ENCODE measurements at places on chromosomes 3 and 15. TPM values are rescaled to one million over a fixed set of nuclear protein-coding genes. Genes with fewer than 3 reads are reported as not detected.
A peak's percentile ranks its signal among the peaks of the same experiment; 100 is the strongest.

The ABHD6 gene
- total RNA-seq = 14.7 TPM

The HGD gene
- not detected for total RNA-seq

The HCLS1 gene
- total RNA-seq = 51.4 TPM

The PFN2 gene
- total RNA-seq = 37.5 TPM

The NEK10 gene
- total RNA-seq = 16.6 TPM

The KNG1 gene
- total RNA-seq = not detected

The TM6SF1 gene
- total RNA-seq = 6.4 TPM

The STARD5 gene
- 6.4 TPM for total RNA-seq

The ACTC1 gene
- 0.36 TPM for total RNA-seq

DNA sequence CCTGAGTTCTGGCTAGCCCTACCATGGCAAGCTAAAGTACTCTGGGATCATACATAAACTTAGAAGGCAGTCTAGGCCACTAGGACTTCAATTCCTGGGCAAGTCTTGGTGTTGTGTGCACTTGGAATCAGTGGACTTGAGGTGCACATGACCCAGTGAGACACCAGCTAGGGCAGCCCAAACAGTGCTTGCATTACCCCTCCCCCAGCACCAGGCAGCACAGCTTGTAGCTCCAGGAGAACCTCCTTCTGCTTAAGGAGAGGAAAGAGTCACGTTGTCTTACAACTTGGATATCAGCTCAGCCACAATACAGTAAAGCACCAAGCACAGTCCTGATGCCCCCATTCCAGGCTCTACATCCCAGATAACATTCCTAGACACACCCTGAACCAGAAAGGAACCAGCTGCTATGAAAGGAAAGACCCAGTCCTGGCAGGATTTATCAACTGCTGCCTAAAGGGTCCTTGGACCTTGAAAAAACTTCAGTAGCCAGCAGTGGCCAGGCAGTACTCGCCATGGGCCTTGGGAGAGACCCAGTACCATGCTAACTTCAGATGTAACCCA is 57.2 kb downstream of the MYO9A start:
- no peak for DNase-seq
- peaks cover 26% of the 10 kb centered on the region for H3K4me1 ChIP-seq
- no peak overlapping the region for H3K4me3 ChIP-seq
- H3K36me3 ChIP-seq = no peaks in the 10 kb centered on the region
- no peak overlapping the region for H3K27ac ChIP-seq

DNA sequence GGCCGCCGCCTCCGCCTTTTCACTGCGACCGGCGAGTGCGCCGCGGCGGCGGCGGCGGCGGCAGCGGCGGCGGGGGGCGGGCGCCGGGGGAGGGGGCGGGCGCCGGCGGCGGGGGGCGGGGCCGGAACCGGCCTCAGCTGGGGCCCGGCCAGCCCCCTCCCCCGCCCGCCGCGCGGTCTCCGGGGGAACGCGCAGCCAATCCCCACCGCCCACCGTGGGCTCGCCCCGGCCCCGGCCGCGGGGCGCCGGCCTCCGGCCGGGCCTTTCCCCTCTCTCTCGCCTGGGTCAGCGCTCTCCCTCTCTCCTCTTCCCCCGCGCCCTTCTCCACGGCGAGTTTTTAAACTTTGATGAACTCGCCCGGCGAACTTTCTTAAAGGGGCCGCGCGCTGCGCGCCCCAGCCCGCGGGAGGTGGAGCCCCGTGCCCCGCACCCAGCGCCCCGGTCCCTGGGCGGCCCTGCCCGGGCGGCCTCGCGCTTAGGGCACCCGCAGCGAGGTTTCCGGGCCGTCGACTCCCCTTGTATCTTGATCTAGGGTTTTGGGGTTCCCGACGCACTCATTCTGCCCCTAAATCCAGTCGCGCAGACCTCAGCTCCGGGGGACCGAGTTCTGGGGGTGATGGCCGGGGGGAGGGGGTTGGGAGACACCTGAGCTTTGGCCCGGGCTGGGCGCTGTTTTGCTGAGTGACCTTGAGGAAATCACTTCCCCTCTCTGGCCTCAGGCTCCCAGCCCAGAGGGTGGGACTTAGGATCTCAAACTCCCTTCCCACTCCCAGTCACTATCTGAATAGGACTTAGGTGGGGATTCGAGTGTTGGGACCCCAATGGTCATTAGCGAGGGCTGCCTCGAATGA is at the start of gene RBPMS2:
Gene RBPMS2, minus strand, starts transcription at position 39 of the 851 bp plus-strand sequence. CDS start 270 bp downstream, outside the sequence.
- no peaks in the 10 kb centered on the region for H3K36me3 ChIP-seq
- DNase-seq = peak; percentile 74
- H3K27me3 ChIP-seq = no peaks in the 10 kb centered on the region
- H3K4me3 ChIP-seq = peak within 1 kb of the TSS; percentile 89
- H3K4me1 ChIP-seq = peaks cover 31% of the 10 kb centered on the region

GRCh38 chr3:169308654-169309250 is 354.8 kb downstream of the MECOM start:
- H3K4me3 ChIP-seq = no peak overlapping the region
- H3K4me1 ChIP-seq = no peaks in the 10 kb centered on the region
- no peak for DNase-seq

GRCh38 chr15:92947071-92947730 is 47.1 kb downstream of the CHD2 start:
- H3K36me3 ChIP-seq = peaks cover 72% of the 10 kb centered on the region
- no peak overlapping the region for H3K27ac ChIP-seq
- H3K4me1 ChIP-seq = no peaks in the 10 kb centered on the region

DNA sequence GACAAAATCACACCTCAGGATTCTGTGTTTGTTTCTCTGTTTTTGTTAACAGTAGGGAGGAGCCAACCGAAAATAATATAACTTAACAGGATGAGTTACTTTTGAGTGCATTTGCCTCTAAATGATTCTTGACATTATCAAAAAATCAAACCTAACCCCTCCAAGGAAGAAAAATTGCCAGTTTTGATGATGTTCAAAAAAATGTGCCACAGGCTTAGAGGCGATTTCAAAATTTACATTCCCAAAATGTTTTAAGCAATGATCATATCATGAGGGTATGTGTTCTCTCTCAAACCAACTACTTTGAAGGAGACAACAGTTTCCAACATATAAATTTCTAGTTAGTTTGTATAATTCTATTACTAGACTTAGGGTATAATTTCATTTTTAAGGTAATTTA is 6.7 kb downstream of the VGLL3 start:
- no peaks in the 10 kb centered on the region for H3K36me3 ChIP-seq
- no peak overlapping the region for H3K4me3 ChIP-seq
- H3K4me1 ChIP-seq = peaks cover 62% of the 10 kb centered on the region
- DNase-seq = no peak
- no peaks in the 10 kb centered on the region for H3K27me3 ChIP-seq
- peak overlapping the region; percentile 69 for H3K27ac ChIP-seq

GRCh38 chr15:66598095-66598815 is 32.5 kb upstream of the LCTL start:
- H3K4me1 ChIP-seq = no peaks in the 10 kb centered on the region
- no peak overlapping the region for H3K27ac ChIP-seq
- no peaks in the 10 kb centered on the region for H3K27me3 ChIP-seq
- no peak overlapping the region for H3K4me3 ChIP-seq
- no peak for DNase-seq
- H3K36me3 ChIP-seq = no peaks in the 10 kb centered on the region

DNA sequence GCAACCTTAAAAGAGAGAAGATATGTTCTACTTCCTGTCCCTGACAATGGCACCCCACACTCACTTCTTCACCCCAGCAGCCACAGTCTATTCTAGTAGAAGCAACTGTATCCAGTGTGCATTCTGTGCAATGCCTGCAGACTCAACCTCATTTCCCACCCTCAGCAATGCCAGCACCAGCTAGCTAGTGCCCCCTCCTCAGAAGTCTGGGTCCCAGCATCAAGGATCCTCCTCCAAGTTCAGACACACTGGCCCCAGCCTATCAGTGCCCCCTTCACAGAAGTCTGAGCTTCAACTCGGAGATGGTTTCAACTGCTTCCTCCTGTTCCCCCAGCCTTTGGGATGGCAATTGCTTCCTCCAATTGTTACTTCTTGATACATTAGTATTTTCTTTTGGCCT is 268.3 kb downstream of the MEX3B start:
- H3K27ac ChIP-seq = no peak overlapping the region
- no peaks in the 10 kb centered on the region for H3K36me3 ChIP-seq
- H3K4me3 ChIP-seq = no peak overlapping the region
- no peaks in the 10 kb centered on the region for H3K27me3 ChIP-seq

DNA sequence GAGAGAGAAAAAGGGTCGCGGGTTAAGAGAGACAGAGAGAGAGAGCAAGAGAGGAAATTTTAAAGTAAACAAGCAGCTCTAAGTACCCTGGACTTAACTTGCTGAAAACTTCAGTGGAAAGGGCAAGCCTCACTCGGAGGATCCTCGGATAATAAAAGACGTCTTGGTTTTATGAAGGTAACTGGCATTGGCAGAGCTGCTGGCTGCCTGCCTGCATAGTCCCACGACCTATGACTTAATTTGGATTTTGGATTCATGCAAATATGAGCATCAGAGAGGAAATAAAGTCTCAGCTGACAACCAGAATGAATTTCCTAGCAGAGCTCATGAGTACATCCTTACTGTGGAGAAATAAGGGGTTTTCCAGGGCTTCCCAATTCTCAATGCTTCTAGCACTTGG is 95.1 kb upstream of the PDZRN3 start:
- no peaks in the 10 kb centered on the region for H3K4me1 ChIP-seq
- peak overlapping the region; percentile 23 for H3K4me3 ChIP-seq
- no peaks in the 10 kb centered on the region for H3K27me3 ChIP-seq
- DNase-seq = peak; percentile 91
- H3K27ac ChIP-seq = peak overlapping the region; percentile 73
- no peaks in the 10 kb centered on the region for H3K36me3 ChIP-seq

- no peaks in the 10 kb centered on the region for H3K4me1 ChIP-seq
- no peak for DNase-seq
- no peaks in the 10 kb centered on the region for H3K36me3 ChIP-seq
- no peaks in the 10 kb centered on the region for H3K27me3 ChIP-seq
These were observed 52.2 kb upstream of the CSTA start for GRCh38 chr3:122272879-122273278.

DNA sequence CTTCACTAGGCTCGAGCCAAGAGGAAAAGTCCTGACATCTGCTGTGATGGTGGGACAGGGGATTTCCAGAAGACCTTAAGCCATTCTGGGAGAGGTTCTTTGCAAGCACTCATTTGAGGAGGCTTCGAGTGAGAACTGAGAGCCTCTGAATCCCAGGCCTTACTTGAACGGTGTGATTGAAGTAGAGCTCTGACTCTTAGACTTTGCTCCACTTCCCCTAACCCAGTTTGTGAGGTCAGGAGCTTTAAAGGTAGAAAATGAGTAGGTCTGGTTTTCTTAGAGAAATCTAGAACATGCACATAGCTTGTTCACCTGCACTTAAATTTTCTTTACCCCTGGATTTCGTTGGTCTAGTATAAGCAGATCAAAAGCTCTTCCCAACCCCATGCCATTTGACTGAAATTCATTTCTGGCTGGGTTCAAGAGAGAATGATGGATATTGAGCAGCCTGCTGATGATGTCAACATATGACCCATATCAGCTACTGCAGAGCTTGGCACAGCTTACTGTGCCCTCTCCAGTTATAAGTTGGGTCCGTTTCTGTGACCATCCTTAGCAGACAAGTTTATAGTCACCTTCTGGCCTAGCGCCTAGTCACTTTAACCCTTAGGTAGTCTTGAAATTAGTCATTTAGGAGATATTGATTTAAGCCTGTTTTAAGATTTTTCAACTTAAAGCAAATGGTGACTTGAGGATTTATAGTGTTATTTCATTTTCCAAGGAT is 229.2 kb upstream of the CHRM5 start:
- no peak overlapping the region for H3K27ac ChIP-seq
- no peaks in the 10 kb centered on the region for H3K27me3 ChIP-seq
- H3K36me3 ChIP-seq = no peaks in the 10 kb centered on the region
- H3K4me3 ChIP-seq = no peak overlapping the region
- DNase-seq = no peak

DNA sequence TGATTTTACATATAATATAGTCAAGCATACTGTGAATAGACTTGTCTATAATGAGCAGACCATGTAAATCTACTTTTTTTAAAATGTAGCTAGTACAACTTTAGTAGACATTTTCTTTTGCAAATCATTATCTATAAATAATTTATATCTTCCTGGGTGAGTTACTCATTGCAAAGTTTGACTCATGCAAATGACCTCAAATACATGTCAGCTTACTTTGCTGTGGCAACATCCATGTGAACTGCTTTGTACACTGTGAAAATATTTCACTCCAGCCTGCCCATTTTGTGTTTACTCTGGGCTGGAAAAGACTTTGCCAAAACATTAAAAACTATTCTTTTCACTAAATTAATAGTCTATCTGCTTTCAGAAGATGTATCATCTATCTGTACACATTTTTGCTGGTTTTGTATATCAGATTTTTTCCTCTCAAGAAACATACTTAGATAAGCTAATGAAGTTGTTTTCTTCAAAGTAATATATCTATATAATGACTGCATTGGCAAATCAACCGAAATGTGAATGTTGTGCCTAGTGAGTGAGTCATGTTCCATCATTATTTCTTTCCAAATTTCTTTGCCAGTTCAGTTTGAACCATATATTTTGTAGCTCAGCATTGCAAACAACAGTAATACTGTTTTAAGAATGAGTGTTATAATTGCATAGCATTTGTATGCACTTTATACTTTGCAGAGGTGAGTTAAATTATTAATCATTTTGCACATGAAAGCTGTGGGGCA is 26.5 kb downstream of the IGSF10 start:
- no peak for DNase-seq
- no peaks in the 10 kb centered on the region for H3K27me3 ChIP-seq
- H3K4me1 ChIP-seq = no peaks in the 10 kb centered on the region
- no peak overlapping the region for H3K4me3 ChIP-seq

DNA sequence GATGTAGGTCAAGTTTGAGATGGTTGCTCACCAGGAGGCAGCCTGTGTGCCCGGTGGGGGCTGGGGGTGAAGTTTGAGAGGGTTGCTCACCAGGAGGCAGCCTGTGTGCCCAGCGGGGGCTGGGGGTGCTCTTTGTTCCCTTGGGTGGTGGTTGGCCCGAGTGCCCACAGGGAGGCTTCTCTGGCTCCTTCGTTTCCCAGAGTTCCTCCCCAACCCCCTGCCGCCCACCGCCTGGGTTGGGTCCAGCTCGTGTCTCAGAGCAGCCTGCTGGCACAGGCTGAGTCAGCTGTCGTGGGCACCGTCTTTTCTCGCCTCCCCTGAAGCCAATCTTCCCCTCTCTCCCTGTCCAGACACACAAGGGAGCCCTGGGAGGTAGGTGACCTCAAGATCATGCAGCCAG is 3.1 kb downstream of the APBA2 start:
- DNase-seq = peak; percentile 45
- peaks cover 18% of the 10 kb centered on the region for H3K27me3 ChIP-seq
- H3K4me1 ChIP-seq = peaks cover 16% of the 10 kb centered on the region
- H3K4me3 ChIP-seq = no peak overlapping the region
- no peak overlapping the region for H3K27ac ChIP-seq
